ENCODE measurements at places on chromosomes 11 and 22.
A peak's percentile ranks its signal among the peaks of the same experiment; 100 is the strongest.

GRCh38 chr22:42169055-42169469 lies 38.5 kb upstream of the CYP2D6 start:
- peak; percentile 89 for DNase-seq

GRCh38 chr11:133601641-133602040 lies 69.3 kb upstream of the OPCML start:
- DNase-seq: no peak

DNA sequence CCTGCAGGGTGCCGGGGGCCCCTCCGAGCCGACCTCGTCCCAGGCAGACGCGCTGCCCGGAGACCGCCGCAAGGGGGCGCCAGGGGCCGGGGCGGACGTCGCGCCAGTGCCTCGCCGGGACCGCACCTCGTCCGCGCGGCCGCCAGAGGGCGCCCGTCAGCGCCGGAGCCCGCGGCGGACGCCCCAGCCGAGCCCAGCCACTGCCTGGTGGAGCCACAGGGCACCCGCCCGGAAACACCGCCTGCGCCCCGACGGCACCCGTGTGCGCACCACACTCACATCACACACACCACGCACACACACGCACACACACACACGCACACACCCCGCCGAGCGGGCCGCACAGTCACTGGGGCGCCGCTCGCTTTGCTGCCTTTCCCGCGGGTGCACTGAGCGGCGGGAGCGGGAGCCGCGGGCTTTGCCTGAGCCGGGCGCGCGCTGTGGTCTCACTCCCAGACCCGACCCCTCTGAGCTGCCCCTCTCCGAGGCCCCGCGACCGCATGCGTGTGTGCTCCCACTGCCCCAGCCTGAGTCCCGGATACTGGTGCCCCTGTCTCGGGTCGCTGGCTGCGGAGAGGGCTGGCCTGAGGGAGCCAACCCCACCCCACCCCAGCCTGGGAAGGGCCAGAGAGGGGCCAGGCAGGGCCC lies 449.3 kb downstream of the OPCML start:
- DNase-seq: peak; percentile 81

- peak; percentile 42 for DNase-seq
These were observed 32.4 kb upstream of the ETS1 start for GRCh38 chr11:128619540-128620308.

DNA sequence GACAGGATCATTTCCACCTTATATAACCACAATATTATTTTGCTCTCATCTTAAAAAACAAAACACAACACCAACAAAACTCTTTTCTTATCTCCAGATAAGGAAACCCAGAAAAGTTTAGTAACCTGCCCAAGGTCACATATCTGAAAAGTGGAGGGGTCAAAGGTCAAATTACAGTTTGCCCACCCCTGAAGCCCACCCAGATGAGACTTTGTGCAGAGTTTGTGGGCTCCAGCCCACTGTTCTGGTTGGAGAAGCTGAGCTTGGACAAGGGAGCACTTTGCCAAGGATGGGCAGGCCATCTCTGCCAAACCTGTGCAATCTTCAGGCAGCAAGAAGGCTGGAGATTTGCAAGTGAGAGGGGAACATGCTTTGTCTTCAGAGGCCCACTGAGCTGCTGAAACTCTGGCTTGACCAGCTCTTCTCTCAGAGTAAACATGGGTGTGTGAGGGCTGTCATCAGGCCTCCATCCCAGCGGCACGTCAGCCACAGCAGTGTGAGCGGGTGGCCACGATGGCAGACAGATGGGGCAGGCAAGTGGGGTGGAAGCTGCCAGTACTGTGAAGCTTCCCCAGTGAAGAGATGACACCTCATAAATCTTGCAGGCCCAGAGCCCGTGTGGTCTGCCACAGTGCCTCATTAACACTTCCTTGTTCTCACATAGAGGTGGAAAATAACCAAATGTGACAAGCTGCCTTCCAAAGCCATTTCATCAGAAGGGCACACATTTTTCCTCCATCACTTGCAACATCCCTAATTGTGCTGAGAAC lies 111.8 kb downstream of the CCDC81 start:
- DNase-seq: peak; percentile 51

GRCh38 chr22:30224161-30224857 lies 22.2 kb downstream of the LIF start:
- DNase-seq: peak; percentile 94

Measured in islet precursor cell (in vitro differentiated cells).